ENCODE measurements at places on chromosomes 3 and 15.

DNA sequence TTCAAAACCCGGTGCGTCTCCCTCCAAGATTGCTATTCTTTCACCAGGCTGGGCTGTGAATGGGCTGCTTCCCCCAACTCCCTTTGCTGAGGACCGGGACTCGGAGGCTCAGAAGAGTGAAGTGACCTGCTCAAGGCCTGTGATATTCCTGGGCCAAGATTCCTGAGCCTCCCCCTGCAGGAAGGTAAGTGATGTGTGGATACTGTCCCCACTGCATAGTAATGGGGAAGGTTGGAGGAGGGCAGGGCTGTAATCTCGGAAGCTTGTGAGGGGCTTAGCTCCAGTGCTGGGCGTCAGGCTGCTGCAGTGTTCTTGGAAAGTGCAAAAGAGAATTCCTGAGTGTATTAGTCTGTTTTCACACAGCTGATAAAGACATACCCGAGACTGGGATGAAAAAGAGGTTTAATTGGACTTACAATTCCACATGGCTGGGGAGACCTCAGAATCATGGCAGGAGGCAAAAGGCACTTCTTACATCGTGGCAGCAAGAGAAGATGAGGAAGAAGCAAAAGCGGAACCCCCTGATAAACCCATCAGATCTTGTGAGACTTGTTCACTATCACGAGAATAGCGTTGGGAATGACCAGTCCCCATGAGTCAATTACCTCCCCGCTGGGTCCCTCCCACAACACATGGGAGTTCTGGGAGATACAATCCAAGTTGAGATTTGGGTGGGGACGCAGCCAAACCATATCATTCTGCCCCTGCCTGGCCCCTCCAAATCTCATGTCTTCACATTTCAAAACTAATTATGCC is 67.6 kb downstream of the EFCAB12 start:
- no peak for DNase-seq
- no peaks in the 10 kb centered on the region for H3K36me3 ChIP-seq
- no peak overlapping the region for H3K27ac ChIP-seq
- H3K4me1 ChIP-seq, result no peaks in the 10 kb centered on the region

GRCh38 chr3:55718521-55718921 is 231.4 kb upstream of the WNT5A start:
- no peak overlapping the region for H3K4me3 ChIP-seq
- no peaks in the 10 kb centered on the region for H3K4me1 ChIP-seq
- H3K27me3 ChIP-seq, result no peaks in the 10 kb centered on the region
- no peak overlapping the region for H3K27ac ChIP-seq

DNA sequence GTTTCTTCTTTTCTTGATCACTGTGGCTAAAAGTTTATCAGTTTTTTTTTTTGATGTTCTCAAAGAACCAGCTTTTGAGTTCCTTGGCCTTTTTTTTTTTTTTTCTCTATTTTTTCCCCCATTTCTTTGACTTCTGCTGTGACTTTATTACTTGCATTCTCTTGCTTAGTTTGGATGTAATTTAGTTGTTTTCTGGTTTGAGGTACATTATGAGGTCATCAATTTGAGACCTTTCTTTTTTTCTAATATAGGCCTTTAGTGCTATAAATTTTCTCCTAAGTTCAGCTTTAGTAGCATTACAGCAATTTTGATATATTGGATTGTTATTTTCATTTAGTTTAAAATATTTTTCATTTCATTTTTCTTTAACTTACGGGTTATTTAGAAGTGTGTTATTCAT is 35.3 kb downstream of the TCF12 start:
- DNase-seq, result no peak
- H3K4me1 ChIP-seq, result peaks cover 11% of the 10 kb centered on the region

GRCh38 chr15:88243895-88244787 is 12.4 kb downstream of the NTRK3 start:
- peaks cover 2% of the 10 kb centered on the region for H3K27me3 ChIP-seq
- no peak overlapping the region for H3K4me3 ChIP-seq
- H3K36me3 ChIP-seq, result no peaks in the 10 kb centered on the region
- no peak overlapping the region for H3K27ac ChIP-seq
- DNase-seq, result no peak
- H3K4me1 ChIP-seq, result no peaks in the 10 kb centered on the region

- H3K36me3 ChIP-seq, result no peaks in the 10 kb centered on the region
- H3K27me3 ChIP-seq, result no peaks in the 10 kb centered on the region
- H3K4me3 ChIP-seq, result no peak overlapping the region
- no peak for DNase-seq
- no peak overlapping the region for H3K27ac ChIP-seq
These were observed 53.0 kb upstream of the DAZL start for GRCh38 chr3:16658004-16658924.

DNA sequence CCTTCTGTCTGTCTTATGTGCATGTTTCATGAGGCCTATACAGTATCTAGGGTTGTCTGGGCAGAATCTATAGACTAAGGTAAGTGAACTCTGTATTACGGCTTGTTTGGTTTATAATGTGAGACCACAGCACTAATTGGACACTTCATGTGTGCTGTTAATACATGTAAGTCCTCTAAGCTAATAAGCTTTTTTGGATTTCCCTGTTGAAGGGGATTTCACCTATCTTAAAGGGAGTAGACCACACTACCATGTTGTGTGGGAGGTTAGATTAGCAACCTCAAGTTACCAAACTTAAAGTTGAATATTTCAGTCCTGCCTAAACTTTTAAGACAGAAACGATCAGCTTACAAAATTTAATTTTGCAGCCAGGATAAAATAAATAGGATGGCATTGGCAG is 189.8 kb upstream of the GOLIM4 start:
- no peak for DNase-seq
- no peaks in the 10 kb centered on the region for H3K4me1 ChIP-seq
- no peaks in the 10 kb centered on the region for H3K36me3 ChIP-seq

DNA sequence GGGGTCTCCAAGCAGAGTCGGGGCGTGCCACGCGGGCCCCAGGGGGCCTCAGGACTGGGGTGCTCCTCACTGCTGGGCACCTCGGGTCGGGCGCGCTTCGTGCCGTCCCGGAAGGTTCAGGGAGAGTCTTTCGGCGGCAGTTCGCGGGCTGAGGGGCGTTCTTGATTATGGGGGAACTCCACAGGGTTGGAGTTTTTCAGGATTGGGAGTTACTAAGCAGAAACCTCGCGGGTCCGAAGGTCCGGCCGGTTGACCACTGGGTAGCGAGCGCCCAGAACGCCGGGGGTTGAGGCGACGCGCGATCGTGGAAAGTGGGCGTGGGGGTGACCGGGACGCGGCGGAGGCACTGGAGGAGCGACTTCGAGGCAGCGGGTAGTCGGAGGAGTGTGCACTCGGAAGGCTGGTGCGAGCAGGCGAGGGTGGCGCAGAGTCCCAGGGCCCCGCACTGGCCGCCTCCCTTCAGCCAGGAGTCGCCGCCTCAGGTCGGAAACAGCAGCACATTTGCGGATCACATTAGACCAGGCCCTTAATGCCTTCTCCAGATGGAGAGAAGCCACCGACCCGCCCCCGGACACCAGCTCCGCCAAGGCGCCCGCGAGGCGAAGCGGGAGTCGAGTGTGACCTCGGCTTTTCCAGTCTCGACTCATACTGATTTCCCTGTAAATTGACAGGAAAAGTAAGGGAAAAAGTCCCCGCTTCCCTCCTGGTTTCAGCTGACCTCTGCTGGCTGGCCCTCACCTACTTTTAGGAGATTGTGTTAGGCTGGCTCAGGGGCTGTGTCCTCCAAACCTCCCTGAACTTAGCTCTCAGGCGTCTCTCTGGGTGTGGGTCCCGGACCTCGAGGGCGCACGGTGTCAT is 685 bp downstream of the ADAMTSL3 start:
- no peaks in the 10 kb centered on the region for H3K4me1 ChIP-seq
- no peak overlapping the region for H3K4me3 ChIP-seq
- no peaks in the 10 kb centered on the region for H3K36me3 ChIP-seq
- no peak overlapping the region for H3K27ac ChIP-seq

DNA sequence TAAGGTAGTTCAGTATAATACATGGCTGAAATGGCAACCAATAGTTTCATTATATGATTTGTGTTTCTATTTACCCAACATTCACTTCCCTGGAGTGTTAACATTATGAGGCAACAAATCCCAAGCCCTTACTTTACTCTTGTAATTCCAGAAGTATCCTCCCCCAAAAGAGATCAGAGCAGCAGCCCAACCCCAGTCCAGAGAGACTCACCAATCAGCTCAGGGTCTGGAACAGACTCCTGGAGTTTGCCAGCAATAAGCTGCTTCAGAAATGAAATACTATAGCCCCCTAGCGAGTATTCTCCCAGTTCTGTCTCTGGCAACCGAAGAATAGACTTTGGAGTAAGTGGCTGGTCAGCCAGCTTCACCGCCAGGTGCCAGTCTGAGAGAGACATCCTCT is 2.5 kb downstream of the UBL7 start:
- no peak for DNase-seq
- no peaks in the 10 kb centered on the region for H3K27me3 ChIP-seq
- no peak overlapping the region for H3K4me3 ChIP-seq
- H3K4me1 ChIP-seq, result 0 out of 2 replicates have a peak, but pooled peaks cover 3% of the 10 kb centered on the region
